ENCODE measurements at places on chromosomes 4 and X.

- no peak for DNase-seq
Observed at GRCh38 chrX:124344246-124344645, 2.1 kb upstream of the SH2D1A start.

DNA sequence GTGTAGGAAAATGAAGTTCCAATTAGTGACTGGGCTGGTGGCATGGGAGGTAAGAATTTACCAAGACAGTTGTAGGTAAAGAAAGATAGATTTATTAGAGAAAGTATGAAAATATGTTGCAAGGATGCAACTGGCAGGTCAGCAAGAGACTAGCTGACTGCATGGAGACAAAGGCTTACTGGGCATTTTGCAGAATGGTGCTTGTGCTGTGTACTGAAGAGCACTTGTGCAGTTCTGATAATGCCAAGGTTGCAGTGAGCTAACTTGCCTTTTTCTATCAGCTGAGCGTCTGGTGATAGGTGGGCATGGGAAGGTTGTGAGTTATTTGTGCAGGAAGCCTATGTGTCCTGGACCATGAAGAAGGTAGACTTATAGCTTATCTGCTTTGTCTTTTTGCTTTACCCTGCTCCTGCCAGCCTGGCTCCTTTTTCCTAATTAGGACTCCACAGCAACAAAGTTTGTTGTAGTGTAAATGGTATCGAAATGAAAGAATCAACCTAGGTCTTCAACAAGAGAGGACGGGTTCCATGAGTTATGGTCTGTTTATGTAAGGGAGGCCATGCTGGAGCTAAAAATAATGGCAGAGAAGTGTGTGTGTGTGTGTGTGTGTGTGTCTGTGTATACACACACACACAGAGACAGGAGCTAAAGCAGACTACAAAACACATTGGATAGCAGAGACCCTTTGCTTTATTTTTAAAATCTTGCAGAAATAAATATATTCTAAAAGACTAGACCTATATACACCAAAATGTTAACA is 15.0 kb downstream of the BST1 start:
- no peak for DNase-seq

DNA sequence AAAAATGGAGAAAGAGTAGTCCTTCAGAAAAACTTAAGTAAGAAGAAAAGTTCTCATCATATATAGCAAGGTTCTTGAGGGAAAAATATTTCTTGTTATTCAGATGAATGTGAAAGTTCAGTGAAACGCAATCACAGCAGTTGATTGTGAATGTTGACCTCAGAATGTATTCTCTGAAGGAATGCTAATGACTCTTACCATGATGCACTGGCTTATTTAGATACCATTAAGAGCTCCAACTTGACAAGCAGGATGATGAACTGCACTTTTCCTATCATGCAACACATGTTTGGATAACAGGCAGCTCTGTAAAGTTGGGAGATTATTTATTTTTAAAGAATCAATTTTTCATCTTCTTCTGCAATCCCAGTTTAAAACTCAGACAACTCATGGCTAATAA is 115.5 kb upstream of the MYOZ2 start:
- no peak for DNase-seq

- DNase-seq: no peak
Observed at GRCh38 chr4:130985371-130985770, 1889.4 kb downstream of the C4orf33 start.

- DNase-seq: no peak
Observed at GRCh38 chr4:167079762-167080161, 154.5 kb downstream of the SPOCK3 start.

- DNase-seq: peak; percentile 44
Observed at GRCh38 chr4:107736924-107737448, 17.0 kb upstream of the PAPSS1 start.

DNA sequence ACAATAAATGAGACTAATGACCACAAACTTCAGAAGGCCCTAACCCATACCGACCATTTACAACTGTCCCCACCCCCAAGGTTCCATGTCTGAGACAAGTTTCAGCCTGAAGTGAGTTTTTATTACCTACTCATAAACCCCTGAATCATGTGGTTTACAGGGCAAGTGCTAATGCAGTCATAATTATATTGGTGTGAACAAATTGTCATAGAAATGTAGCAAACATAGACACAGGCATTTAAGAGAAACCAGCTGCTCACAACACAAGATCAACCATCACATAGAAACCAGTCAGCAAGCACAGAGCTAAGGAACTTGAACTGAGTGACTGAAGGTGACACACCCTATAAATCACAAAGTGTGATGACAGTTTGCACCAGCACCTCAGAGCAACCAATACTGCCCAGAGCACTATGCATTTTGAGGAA is 173.8 kb upstream of the MID1 start:
- no peak for DNase-seq

GRCh38 chr4:46793036-46793435 is 116.0 kb downstream of the COX7B2 start:
- DNase-seq: no peak

GRCh38 chr4:78692822-78693170 is 83.4 kb upstream of the BMP2K start:
- DNase-seq: no peak

DNA sequence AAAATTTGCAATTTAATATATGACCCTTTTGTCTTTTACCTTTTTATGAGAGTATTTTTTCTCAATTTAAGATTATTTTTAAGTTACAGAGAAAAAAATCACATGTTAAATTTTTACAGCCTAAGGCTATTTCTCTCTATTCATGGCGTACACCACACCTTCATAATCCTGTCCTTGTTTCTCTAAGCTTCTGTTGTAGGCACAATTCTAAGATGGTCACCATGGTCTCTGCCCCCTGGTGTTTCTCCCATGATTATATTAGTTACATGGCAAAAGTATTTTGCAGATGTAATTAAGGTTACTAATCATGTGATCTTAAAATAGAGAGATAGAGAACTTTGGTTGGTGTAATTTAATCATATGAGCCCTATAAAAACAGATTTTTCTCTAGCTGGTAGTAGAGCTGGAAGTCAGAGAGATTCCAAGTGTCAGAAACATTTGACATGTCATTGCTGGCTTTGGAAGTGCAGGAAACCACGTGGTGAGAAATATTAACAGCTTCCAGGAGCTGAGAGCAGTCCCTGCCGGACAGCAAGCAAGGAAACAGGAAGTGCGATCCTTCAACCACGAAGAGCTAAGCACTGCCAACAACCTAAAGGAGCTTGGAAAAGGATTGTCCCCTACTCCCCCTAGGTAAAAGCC is 89.8 kb downstream of the EIF4E start:
- no peak for DNase-seq

- DNase-seq: no peak
Observed at GRCh38 chr4:174210354-174210753, 73.1 kb downstream of the FBXO8 start.

GRCh38 chr4:113449410-113449974 is 312.0 kb downstream of the CAMK2D start:
- no peak for DNase-seq

DNA sequence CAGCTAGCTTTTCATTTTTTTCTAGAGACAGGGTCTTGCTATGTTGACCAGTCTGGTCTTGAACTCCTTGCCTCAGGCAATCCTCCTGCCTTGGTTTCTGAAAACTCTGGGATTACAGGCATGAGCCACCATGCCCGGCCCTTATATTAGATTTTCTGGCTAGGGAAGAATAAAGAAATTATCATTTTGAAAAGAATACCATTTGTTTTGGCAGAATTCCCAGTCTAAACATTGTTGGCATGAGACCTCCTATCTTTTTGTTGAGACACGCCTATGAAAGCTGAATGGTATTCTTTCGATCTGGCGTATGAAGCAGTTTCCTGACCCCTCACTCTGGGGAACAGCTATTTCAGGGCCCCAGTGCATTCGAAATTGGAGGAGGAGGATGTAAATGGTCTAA is 107.0 kb downstream of the REPS2 start:
- no peak for DNase-seq

DNA sequence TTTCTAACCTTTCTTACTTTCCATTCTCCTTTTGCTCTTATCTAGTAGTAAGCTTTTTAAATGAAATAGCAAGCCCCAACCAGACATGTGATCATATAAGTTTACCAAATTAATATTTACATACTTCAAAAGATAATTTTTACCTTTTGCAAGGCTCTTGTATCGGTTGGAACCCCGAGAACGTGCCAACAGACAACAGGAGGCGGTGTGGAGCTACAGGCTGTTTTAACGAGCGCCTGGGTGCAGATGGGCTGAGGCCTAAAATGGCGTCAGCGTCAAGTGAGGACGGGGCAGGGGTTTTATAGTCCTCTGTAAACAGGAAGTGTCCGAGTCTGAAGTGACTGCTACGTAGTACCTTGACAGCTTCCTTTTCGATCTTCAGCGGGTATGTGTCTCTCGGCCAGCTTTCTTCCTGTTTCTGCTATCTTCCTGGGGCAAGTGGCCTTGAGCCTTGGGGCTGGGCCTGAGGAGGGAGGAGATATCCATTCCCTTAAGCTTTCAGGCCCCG is 342.7 kb downstream of the GALNTL6 start:
- no peak for DNase-seq

DNA sequence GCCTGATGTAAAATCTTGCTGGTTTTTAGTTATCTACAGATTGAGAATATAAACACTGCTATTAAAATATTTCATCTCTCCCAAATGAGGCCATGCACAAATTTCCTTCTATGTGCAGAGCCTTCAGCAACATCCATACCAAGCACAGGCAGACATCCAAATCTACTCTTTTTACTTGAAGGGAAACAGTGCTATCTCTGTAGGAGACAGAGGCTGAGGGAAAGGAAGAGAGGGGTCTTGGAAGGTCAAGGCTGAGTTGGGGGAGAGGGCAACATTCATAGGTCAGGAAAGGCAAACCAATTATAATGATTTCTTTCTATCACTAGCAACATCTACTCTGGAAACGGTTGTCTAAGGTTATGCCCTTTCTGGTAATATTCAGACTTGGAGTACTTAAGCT is 240.2 kb downstream of the CBR4 start:
- DNase-seq: no peak

- DNase-seq: no peak
Observed at GRCh38 chr4:106953036-106953705, 82.9 kb downstream of the DKK2 start.

DNA sequence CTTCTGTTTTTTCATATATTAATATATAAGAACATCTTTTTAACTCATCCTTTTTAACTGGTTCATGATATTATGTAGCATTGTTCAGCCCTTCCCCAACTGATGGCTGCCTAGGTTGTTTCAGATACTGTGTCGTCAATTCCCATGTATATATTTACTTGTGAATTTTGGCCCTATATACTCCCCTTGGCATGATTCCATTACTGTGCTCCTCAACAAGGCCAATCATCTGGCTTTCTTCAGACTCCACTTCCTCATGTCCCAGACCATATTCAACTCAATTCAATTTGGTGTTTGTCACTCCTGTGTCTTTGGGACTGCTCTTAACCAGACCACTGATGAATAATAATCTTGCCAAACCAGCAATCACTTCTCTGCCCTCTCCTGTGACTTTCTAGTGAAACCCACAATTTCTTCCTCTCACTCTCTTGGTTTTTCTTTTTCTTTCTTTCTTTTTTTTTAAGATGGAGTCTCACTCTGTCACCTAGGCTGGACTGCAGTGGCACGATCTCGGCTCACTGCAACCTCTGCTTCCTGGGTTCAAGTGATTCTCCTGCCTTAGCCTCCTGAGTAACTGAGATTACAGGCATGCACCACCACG is 2.7 kb upstream of the WDR45 start:
- DNase-seq: no peak

- no peak for DNase-seq
Observed at GRCh38 chrX:150229030-150229429, 134.1 kb upstream of the MAMLD1 start.

DNA sequence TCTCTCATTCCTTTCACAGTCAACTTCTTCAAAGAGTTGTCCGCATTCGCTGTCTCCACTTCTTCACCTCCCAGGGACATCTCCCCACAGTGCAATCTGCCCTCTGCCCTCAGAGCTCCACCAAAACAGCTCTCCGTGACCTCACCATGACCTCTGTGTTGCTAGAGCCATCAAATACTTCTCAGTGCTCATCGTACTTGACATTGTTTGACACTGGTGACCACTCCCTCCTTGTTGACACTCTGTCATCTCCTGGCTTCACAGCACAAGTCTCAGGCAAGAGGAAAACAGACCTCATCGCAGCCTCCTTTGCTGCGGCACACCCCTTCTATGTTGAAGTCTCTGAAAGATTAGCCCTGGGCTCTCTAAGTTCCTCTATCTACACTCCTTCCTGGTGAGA is 90.5 kb upstream of the CCDC160 start:
- DNase-seq: no peak

GRCh38 chr4:144203155-144203554 is 62.6 kb upstream of the GYPA start:
- no peak for DNase-seq

DNA sequence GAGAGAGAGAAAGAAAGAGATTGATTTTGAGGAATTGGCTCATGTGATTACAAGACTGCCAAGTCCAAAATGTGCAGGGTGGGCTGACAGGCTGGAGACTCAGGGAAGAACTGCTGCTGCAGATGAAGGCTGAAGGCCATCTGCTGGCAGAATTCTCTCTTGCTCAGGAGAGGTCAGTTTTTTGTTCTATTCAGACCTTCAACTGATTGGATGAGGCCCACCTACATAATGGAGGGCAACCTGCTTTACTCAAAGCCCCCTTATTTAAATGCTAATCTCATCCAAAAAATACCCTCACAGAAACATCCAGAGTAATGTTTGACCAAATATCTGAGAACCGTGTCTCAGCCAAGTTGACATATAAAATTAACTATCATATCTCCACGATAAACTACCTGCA is 38.2 kb upstream of the MAMLD1 start:
- no peak for DNase-seq

- DNase-seq: no peak
Observed at GRCh38 chr4:156547439-156547838, 424.2 kb downstream of the PDGFC start.

- no peak for DNase-seq
Observed at GRCh38 chr4:3217771-3218170, 31.2 kb upstream of the MSANTD1 start.

DNA sequence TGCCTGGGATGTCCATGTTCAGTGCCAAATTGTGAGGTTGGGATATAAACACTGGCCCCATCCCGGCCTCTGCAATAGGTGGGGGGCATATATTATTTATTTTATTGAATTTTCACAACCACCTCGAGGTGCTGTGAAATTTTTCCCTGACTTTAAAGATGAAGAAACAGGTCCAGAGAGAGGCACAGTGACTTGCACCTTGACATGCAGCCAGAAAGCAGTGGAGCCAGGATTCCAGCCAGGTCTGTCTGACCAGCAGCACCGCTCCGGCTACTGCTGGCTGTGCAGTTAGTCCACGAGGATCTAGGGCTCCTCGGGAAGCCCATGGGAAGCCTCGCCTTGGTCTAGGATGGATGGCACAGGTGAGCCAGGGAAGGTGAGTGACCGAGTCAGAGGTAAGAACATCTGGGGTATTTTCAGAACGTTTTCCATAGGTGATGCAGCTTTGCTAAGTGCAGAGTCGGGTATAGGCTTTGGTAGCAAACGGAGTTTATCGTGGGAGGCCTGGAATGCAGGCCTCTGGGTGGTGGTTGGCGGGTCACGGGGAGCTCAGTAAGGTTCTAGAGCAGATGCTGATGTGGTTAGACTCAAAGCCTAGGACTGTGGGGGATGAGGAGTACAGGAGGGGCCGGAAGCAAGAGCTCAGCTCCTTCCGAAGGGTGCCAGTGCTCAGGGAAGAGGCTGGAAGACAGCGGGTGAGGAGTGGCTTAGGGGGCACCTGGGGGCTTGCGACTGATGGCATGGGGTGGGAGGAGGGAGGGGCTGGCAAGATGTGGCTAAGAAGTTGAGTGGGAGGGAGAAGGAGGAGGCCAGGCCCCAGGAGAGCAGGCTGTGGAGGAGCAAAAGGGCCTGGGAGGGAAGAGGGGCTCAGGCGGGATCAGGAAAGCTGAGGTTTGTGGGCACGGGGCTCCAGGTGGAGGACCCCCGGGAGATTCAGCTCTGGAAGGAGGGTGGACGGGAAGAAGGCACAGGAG is 107.7 kb upstream of the LRPAP1 start:
- no peak for DNase-seq

Measured in GM13976 (cell line).